ENCODE measurements at places on chromosomes 11 and 22.

GRCh38 chr11:87239001-87239400 is 201.3 kb downstream of the TMEM135 start:
- no peak for DNase-seq

DNA sequence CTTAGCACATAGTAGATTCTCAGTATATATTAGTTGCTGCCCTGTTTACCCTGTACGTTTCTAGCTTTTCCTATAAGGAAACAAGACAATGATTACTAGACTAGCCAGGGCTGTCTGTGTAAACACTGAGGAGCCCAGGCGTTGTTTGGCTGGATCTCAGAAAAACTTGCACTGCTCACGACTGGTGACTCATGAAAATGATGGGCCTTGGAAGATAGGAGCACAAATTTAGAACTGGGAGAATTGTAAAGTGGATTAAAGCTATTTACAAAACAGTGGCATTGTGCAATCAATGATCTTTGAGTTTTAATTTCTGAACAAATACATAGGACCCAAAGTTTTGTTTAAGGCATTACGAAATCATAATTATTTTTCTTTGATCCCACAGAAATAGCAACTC is 276.9 kb downstream of the FAM76B start:
- peak; percentile 90 for DNase-seq

GRCh38 chr11:113446938-113447337 is 28.3 kb downstream of the DRD2 start:
- no peak for DNase-seq

GRCh38 chr11:108253176-108253575 is 30.3 kb downstream of the ATM start:
- DNase-seq = no peak

DNA sequence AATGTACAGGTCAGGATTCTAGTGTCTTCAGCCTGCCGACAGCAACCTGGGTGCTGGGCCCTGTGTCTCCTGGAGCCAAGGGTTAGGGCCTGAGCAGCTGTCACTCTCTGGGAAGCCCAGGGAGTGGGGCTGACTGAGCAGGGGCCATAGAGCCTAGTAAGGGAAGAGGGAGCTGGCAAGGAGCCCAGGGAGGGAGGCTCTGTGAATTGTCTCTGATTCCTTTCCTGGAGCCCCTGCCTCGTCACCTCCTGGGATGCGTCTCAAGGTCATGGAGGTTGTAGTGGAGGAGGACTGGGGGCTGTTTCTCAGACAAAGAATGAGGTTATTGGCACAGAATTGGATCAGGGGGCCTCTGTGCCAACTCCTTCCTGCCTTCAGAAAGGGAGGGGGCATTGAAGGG is 11.8 kb downstream of the SOX10 start:
- no peak for DNase-seq

DNA sequence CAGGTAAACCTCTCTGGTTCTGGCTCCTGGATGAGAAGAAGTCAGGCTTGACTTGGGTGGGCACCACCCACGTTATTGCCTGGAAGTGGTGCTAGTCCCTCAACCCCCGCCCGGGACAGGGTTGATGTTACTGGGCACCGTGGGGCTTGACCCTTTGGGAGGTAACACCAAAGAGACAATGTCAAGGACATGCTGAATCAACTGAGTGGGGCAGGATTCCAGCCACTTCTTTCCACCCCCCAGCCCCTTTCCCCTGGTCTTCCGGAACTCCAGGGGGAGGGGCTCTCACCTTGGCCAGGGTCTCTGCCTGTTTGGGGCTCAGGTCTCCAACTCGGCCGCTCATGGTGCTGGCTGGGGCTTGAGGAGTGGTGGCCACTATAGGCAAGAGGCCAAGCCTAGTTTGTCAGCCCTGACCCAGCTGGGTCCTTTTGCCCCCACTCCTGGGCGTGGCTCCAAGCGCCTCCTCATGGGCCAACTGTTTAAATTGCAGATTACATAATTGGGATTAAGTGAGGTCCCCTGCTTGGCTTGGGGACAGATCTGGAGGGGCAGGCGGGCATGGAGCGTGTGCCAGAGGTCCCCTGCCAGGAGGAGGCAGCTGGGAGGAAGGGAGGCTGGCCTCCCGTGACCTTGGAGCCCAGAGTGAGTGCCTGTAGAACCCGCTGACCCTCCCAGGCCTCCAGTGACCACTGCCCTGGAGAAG is at the start of gene SEC14L3:
Gene SEC14L3 (minus strand): TSS at position 402 of the 703 bp plus-strand sequence. CDS start 59 bp downstream, at position 343.
- DNase-seq = no peak

GRCh38 chr11:76661834-76662434 is 8.6 kb downstream of the LRRC32 start:
- DNase-seq = no peak

DNA sequence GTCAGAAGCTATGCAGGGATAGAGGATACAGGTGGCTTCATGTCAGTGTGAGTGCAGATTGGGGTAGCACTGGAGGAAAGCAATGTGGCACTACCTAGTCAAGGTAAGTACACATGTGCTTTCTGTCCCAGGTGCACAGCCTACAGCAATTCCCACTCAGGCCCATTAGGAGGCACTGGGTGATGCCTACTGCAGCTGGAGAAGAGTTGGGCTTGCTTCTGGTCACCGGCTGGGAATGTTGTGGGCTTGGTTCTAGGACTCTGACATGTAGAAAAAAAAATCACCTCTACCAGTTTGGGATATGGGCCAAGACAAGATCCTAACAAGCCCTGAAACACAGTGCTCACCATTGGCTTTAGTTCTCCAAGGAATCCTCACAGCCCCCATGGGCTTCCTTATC is 69.7 kb downstream of the TENM4 start:
- no peak for DNase-seq
